ENCODE measurements at places on chromosomes 11 and 22.

DNA sequence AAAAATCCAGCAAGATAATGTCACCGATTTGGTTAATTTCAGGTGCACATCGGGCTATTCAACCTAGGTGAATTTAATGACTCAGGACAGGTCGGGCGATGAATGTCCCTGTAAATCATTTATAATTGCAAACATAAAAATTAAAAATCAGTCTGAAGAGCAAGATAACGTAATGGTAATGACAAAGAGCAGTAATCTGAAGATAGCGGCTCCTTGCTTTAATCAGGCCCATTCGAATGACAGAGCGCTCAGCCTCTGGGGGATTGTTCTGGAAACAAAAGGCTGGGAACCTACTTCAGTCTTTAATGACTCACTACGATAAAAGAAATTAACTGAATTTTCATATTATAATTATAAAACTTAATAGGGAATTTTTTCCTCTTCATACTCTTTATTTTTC is 61.3 kb downstream of the RCN1 start:
- no peak for DNase-seq

DNA sequence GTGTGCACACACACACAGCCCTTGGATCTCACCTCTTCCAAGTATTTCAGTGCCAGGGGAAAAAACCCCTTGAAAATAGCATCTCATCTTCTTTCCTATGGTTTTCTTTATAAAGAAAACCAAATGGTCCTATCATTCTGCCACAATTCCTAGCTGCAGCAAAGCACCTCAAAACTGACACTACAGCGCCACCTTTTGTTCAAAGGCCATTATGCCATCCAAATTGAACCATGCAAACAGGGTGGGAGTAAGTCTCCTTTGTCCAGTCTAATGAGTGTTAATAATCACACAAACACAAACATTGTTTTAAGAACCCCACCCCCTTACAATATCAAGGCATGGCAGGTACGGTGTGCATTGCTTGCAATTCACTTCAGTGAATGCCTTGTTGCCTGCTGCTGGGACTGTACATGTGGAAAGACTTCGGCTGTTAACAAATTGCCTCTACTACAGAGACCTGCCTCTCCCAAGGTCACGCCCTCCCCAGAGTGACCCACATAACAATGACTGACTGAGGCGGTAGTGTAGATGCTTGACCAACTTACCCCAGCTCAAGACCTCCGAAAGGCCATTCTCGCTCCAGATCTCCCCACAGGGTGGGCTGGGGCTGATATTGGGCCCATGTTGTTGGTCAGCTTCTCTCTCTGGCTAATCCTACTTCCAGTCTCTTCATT is 31.7 kb downstream of the FAM181B start:
- DNase-seq = no peak

DNA sequence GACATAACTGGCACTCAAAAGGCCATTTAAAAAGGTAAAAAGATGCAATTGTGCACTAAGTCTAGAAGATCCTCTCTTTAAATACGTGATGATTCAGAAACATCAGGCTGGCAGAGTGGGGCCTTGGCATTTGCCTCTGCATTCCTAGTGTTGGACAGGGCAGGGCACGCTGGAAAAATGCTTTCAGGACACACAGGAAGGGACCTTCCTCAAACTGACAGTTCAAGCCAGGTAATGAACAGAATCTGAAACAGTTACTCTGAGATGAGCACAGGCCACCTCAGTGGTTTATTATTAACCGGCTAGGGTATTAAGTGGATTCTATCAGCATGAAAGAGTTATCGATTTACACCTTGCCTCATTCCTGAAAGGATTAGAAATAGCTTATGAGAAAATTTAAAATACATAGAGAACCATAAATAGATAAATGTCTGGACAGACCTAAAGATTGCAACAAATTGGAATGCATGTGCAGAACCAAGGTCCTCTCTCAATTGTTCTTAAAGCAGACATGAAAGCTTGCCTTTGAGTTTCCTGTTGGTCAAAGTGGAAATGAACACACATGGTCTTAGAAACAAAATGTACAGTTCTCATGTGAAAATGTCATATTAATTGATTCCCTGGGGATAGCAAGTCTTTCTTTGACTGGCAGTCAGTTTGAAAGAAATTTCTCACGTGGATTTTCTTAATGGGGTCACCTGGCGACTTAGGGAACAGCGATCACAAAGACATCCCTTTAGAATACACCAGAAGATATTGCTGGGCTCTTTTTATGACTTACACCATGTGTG is 21.5 kb upstream of the CSNK2A3 start:
- no peak for DNase-seq

- no peak for DNase-seq
Observed at GRCh38 chr11:118443590-118444218, 7.4 kb downstream of the KMT2A start.

DNA sequence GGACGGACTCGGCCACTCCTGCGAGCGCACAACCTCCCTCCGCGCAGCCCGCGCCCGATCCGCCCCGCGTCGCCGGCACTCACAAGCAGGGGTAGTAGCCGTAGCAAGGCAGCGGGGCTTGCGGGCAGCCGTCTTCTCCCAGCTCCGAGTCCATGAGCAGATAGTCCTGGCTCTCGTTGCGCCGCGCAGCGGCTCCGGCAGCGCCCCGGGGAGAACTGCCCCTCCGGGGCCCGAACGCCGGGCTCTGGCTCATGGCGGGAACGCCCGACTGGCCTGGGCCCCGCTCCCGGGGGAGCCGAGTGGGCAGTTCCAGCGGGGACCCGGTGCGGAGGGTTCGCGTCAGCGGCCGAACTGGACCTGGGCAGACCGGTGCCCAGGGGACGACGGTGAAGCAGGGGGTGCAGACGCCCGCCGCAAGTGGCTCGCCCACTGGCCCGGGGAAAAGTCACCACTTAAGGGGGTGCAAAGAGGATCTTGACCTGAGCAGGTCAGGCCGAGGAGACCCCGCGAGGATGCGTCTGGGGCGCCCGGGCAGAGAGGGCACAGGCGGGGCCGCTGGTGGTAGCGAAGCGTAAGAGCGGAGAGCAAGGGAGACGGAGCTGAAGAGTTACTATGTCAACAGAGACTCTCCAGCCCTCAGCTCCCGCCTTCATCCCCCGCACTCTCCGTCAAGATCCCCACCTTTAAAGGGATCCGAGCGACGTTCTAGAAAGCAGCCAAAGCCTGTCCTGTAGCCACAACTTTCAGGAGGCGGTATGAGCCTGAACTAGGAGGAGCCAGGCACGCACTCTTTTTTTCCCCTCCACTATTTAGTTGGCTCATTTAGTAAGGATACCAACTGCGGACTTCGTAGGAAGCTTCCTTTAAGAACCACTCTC is at the start of gene TRPC6:
Gene TRPC6, minus strand, starts transcription at position 757 of the 878 bp plus-strand sequence. Its CDS starts 504 bp downstream, at position 253.
- DNase-seq = no peak

DNA sequence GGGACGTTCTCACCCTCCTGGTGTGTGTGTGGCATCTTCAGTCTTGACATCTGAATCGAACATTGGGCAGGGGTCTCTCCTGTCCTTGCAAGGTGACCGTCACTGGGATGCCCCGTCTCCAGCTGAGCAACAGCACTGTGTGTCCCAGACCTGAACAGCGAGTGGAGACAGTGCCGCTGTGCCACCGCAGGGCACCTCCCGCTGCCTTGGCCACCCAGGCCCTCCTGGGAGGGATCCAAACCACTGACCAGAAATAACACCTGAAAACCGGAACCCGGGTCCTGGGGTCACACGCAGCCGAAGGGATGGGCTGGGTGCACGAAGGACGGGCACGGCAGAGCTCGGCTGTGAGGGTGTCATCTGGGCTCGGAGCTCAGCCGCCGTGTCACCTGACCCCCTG is 102.2 kb downstream of the BRD1 start:
- DNase-seq = no peak

All from caudate nucleus (tissue), 63 donors.